ENCODE measurements at places on chromosomes 3 and 15. TPM values are rescaled to one million over a fixed set of nuclear protein-coding genes. Genes with fewer than 3 reads are reported as not detected.

The CCDC33 gene
- 5.8 TPM for total RNA-seq

The SH2D7 gene
- not detected for total RNA-seq

The TTC21A gene
- total RNA-seq, result 1.2 TPM

The PRR20G gene
- total RNA-seq, result 2.4 TPM

The AADACL2 gene
- total RNA-seq, result not detected

All from A549 treated with dexamethasone at 1 μM for 4 hours (cell line).